RWPE1 (cell line): ENCODE measurements at places on chromosomes 3 and 15.

DNA sequence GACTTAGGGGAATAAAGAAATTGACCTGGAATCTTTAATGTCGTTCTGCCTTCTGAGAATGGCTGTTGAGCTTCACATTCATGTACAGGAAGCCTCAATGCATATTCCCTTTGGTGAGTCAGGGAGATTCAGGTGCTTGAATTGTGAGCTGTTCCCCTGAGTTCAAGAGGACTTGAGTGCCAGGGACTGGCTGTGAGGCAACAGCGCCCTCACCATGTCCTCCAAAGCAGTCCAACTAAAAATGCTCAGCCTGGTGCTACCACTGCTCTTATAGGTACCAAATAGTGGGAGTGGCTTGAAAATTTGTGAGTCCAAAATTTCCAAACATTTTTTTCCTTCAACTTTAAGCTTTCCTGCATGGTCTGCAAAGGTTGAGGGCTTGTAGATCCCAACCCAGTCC, 54.1 kb downstream of the LEO1 start:
- peak; percentile 38 for DNase-seq

DNA sequence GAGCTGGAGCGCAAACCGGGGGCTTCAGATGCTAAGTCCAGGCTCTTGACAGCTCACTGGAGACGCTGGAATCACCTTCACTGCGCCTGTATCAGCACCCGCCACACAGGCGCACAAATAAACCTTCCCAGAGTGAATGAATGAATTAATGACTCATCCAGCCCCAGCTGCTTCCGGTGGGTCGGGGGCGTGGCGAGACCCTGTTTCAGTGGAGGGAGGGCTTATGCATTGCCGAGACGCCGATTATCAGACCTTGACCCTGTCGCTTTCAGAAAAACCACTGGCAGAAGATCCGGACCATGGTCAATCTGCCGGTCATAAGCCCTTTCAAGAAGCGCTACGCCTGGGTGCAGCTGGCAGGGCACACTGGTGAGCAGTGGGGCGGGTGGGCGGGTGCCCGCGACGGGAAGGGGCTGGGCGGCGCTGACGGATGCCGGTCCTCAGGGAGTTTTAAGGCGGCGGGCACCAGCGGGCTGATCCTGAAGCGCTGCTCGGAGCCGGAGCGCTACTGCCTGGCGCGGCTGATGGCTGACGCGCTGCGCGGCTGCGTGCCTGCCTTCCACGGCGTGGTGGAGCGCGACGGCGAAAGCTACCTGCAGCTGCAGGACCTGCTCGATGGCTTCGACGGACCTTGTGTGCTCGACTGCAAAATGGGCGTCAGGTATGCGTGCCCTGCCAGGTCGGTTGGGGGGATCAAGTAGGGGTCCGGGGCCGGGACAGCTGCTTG, 7.7 kb downstream of the ITPKA start:
- DNase-seq = no peak

GRCh38 chr3:64414043-64414442, 188.8 kb upstream of the PRICKLE2 start:
- no peak for DNase-seq

- DNase-seq = no peak
Measured at GRCh38 chr3:15266510-15267376, 60.7 kb downstream of the CAPN7 start.

- peak; percentile 1 for DNase-seq
Measured at GRCh38 chr3:61053781-61054496, 197.3 kb downstream of the FHIT start.

- no peak for DNase-seq
Measured at GRCh38 chr3:54079730-54080325, 42.5 kb upstream of the CACNA2D3 start.

- no peak for DNase-seq
Measured at GRCh38 chr15:101314336-101315125, 19.5 kb upstream of the SNRPA1 start.

GRCh38 chr3:108485146-108485545, 25.2 kb downstream of the MYH15 start:
- DNase-seq = no peak

DNA sequence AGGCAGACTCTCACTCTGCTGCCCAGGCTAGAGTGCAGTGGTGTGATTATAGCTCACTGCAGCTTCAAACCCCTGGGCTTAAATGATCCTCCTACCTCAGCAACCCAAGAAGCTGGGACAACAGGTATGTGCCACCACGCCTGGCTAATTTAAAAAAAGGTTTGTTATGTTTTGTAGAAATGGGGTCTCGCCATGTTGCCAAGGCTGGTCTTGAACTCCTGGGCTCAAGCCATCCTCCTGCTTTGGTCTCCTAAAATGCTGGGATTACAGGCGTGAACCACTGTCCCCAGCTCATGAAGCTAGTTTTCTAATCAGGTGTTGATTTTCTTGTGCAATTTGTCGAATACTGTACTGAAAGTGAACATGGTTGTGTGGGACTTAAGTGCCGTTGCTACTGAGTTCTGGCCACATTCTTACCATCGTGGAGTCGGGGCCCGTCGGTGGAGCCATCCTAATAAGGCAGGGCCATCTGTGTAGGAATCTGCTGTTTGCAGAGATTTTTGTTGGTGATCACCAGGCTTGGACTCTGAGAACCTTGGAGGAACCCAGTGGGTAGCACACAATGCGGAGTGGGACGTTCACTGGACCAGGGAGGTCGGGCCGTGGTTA, 193.2 kb downstream of the GOLGA6L6 start:
- DNase-seq = no peak

DNA sequence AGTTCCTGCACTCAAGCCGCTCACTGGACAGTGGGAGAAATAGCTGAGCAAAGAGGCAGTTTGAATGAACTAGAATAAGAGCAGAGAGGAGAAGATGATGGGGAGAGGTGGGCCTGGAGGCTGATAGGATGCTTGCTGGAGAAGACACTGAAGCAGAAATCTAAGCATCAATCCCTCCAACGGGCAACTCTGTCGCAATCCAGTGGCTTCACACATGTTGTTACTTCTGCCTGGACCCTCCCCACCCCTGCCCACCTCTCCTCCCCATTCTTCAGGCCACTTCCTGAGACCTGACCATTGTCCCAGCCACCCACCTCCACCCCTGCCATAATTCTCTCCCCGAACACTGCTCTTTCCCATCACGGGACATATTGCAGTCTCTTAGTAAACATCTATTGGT, 76.0 kb downstream of the SRGAP3 start:
- DNase-seq = no peak

DNA sequence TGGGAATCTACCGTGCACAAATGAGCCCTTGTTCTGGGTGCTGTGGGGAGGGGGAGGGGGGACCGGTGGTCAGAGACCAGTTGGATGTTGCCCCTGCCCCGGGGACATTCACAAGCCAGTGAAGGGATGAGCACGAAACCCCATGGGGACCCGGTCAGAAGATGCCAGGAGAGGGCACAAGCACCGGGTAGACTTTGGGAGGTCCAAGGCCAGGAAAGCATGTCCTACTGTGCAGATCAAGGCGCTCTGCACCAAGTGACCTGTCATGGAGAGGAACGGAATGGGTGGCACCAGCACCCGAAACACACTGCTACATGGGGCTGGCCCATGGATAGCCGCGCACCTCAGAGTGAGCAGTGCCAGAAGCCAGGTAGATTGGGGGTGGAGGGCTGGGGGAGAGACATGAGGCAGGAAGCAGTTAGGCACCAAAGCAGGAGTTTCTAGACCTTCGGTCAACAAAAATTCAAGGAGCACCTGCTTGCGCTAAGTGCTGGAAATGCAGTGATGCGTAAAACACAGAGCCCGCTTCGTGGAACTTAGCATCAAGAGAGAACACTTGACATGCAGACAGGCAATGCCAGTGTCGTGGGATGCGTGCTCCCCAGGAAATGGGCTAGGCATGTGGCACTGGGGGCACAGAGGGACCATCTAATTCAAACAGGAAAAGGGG, 99.1 kb downstream of the CPN2 start:
- no peak for DNase-seq

DNA sequence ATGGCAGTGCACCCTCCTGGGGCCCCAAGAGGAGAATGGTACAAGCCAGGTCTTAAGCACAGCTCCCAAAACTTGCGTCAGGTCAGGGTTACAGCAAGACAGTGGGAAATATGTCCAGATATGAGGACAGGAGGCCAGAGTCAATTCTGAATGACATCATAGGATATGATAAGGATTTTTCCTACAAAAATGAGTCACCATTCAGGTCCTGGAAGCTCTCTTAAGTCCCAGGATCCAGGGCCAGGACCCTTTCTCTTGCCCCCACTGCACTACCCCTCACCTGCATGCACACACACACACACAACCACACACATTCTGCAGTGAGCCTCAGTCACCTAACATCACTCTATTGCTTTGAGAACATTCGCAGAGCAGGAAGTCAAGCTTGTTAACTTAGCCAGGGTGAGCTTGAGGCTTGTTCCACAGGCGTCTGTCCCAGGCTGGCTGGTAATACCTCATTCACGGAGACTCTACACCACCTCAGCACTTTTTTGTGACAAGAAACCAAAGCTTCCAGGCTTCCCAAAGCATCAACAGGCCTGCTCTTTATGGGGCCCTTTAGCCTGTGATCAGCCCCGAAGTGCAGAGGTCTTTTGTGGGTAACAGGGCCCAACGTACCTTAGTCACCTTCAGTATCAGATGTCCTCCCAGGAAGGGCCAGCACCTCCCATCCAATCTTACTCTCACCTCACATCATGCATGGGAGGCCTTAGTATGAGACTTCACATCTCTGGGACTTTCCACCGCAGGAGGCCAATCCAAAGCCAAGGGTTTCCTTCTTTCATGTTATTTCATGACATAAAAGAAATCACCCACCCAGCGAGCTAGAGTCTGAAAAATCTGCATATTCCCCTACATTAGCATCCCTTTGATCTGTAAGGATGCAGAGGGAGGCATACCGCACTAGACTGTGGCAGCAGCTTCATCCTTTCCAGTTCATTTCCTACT, 74.0 kb upstream of the LIPC start:
- no peak for DNase-seq

DNA sequence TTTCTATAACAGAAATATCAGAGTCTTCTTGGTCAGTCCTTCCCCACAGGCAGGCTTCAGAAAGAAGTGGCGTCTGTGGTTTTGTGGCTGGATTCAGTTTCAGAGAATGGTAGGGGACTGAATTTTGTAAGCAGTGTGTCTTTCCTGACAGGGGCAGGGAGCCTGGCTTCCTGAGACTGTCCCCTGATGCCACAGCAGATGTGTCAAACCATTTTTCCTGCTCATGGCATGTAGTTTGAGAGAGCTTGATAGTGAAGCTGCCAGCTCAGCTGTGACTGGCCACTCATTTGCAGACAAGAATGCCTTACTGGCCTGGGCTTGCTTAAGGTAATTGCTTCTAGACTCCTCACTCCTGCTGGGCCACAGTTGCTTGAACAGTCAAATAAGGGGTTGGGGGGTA, 26.4 kb downstream of the LARS2 start:
- no peak for DNase-seq

GRCh38 chr15:63465104-63465503, 39.3 kb upstream of the USP3 start:
- DNase-seq = peak; percentile 55

DNA sequence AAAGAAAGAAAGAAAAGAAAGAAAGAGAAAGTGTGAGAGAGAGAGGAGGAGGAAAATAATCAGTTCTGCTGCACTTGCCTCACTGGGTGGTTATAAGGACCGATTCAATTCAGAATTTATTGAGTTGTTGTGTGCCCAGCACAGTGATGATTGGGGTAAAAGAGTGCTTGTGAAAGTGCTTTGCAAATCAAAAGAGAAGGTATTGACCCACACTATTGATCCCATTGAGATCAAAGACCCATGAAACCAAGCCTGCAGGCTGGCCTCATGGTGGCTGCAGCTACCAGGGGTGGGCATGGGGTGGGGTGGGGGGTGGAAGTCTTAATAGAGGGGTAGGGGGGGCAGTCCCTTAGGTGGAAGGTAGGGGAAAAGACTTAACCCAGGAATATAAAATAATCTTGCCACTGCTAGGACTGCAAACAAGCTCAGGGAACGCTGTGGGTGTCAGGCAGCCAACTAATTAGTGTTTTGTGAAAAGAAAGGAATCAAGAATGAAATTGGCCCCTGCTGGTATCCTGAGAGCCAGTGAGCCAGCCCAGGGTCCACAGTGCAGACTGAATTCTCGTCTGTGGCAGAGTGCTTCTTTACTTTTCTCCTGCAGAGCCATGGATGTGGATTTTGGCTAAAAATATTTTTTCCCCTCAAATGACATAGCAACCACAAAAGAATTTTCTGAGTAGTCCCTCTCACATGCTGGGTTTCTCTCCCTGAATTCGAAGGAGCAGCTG, 34.2 kb downstream of the CLEC3B start:
- no peak for DNase-seq

GRCh38 chr3:20666091-20666490, 480.1 kb upstream of the SGO1 start:
- no peak for DNase-seq

GRCh38 chr3:159166899-159167586, 365.2 kb downstream of the MFSD1 start:
- no peak for DNase-seq

GRCh38 chr3:190303884-190304283, 18.4 kb downstream of the CLDN1 start:
- DNase-seq = peak; percentile 39

GRCh38 chr3:31053299-31053698, 158.8 kb upstream of the GADL1 start:
- no peak for DNase-seq

DNA sequence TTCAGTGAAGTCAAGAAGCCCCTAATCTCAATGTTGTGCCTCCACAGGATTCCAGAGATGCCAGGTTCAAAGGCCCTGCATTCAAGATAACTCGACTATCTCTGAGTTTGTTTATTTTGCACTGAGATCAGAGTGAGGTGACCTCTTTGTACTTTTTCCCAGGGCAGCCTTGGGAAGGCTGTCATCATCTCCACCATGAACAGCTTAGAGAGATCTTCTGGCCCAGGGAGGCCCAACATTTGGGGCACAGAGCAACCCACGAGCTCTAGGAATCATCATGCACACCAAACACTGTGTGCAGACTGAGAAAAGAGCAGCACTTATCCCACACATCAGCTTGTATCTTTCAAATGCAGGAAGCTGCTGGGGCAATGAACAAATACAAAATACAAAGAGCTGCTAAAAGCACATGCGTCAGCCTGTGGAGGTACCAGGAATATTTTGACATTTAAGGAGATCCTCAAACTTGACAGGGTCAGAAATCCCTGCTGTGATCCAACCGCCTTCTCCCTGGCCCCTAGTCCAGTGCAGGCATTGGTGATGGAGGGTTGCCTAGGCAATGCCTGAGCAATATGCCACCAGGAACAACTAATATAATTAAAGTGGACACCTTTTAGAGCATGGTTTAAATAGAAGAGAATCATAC, 33.6 kb downstream of the TRIM42 start:
- no peak for DNase-seq

GRCh38 chr15:56794165-56794552, 60.9 kb upstream of the ZNF280D start:
- no peak for DNase-seq

DNA sequence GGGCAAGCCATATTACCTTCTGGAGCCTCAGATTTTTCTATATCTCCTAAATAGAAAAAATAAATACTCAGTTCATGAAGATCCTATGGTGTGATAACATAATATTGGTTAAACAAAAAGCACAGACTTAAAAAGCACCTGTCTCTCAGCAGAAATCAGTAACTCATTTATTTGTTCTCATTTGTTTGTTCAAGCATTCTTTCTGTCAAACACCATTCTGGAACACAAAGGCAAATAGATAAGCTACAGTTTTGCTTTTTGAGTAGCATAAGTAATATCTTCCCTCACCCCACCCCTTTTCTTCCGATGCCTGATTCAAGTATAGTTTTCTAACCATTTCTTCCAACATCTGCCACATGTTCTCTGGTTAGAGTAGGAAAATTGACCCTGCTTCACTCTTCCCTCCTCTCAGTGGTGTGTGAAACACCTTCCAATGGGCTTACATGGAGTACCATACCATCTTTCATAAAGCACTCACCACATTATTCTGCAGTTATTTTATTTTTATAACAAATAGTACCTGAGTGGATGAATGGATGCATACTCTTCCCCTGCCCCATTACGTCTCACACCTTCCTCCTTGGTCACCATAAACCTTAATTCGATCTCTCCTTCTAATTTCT, 8.4 kb upstream of the IL1RAP start:
- no peak for DNase-seq
